ENCODE measurements at places on chromosomes 16 and 17. TPM values are rescaled to one million over a fixed set of nuclear protein-coding genes. Genes with fewer than 3 reads are reported as not detected.

MYH11 gene
- 0.11 TPM for total RNA-seq

CCDC47 gene
- total RNA-seq: 72.0 TPM

RAB34 gene
- total RNA-seq: 196 TPM

KRT33A gene
- total RNA-seq: not detected

WNT9B gene
- 0.97 TPM for total RNA-seq

SLC6A2 gene
- total RNA-seq: not detected

HOXB5 gene
- total RNA-seq: not detected

NPTX1 gene
- 0.11 TPM for total RNA-seq

MMP25 gene
- not detected for total RNA-seq

TBC1D3K gene
- total RNA-seq: not detected

AIPL1 gene
- 0.13 TPM for total RNA-seq

PIPOX gene
- total RNA-seq: 2.4 TPM

ARSG gene
- 7.5 TPM for total RNA-seq

HIGD1B gene
- total RNA-seq: not detected

SUZ12 gene
- 31.1 TPM for total RNA-seq

TNFSF12 gene
- total RNA-seq: 16.1 TPM

ALDH3A1 gene
- total RNA-seq: 9.3 TPM

TBX6 gene
- total RNA-seq: 0.39 TPM
